ENCODE measurements at places on chromosomes 7 and 10.

DNA sequence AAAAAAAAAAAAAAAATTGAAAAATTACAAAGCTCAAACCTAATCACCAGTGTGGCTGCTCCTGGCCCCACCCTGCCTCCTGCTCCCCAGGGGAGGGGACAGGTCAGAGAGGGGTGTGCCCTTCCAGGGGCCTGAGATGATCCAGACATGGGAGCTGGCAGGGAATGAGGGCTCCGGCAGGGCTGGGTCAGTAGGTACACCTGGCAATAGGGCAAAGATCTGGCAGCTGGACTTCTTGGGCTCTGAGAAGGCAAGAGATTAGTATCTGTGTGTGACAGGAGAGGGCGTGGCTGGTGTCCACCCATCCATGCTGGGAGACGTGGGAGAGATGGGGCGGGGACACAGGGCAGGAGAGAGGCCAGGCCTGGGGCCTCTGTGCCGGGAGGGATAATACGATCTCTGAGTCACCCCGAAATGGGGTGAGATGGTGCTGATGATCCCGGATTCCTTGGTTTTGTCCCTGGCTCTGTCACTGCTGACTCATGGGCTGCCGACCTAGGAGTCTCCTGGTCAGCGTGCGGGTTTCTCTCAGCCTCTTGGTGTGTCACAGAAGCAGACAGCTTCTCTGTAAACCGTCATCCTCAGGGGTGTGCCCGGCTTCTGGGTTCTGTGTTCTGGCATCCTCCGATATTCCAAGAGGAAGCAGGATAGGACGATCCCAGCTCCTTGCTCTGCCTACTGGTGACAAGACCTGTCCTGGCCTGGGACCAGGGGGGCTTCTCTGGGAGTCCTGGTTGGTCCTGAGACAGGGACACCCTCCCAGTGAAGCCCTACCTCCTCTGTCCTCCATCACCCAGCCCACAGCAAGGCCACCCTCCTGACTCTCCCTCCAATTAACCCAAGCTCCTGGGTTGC is 8.2 kb upstream of the CLDN4 start:
- no peak for DNase-seq

DNA sequence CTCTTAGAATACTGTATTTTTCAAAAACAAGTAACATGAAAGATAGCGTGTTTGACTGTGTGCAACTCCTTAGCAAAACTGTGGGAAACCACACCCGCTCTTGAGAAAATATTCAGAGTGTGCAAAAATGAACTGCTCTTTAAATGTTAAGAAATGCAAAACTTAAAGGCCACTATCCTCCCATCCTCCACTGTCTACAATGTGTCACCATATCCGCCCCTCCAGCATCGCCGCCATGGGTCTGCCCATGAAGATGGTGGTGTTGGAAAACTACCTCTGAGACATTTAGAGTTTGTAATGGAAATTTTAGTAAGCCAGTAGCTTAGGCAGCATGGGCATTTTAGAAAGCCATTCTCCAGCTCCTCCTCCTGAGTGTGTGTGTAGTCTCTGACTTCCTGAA is 20.1 kb upstream of the NMT2 start:
- no peak for DNase-seq

GRCh38 chr7:50539725-50540124 is 25.5 kb downstream of the DDC start:
- DNase-seq = no peak

GRCh38 chr7:140229591-140230515 is 53.1 kb upstream of the KDM7A start:
- no peak for DNase-seq

- no peak for DNase-seq
Observed at GRCh38 chr7:108515013-108515412, 10.9 kb downstream of the PNPLA8 start.

DNA sequence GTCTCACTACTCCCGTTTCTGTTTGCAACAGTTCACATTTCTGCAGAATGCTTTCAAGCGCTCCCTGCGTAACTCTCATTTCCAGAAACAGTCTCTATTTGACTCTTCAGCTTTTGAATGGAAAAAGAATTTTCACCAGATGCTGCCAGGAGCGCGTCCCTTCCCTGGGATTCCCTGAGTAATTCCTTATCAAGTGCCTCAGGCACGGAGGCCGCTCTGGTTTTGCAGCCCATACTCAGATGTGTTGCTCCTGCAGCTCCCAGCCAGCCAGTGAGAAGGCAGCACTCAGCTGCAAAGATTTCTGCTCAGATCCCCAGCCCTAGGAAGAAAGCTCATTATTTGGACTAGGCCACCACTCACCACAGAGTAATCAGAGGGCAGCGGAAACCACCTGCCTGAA is 161.1 kb upstream of the CHST15 start:
- DNase-seq = no peak

DNA sequence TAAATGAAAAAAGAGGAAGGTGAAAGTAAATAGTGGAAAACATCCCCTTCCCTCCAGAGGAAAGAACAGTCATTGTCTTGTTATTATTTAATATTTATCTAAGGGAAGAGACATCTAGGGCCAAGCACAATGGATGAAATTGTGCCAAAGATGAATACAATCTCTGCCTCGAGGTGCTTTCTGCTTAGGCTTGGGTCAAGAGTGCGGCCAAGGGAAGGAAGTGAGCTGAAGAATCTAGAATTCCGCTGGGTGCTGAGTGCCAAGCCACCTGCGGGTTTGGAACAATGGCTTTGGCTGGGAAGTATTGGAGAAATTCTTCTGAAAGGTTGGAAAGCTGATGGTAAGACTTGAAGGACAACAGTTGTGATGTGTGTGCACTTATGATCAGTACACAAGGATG is 531.3 kb upstream of the FZD8 start:
- DNase-seq = no peak

- no peak for DNase-seq
Observed at GRCh38 chr7:155373359-155374273, 75.9 kb downstream of the INSIG1 start.

GRCh38 chr7:100687751-100688300 is 6.2 kb downstream of the GIGYF1 start:
- no peak for DNase-seq

GRCh38 chr10:89279421-89279869 is 22.4 kb upstream of the IFIT2 start:
- DNase-seq = no peak

DNA sequence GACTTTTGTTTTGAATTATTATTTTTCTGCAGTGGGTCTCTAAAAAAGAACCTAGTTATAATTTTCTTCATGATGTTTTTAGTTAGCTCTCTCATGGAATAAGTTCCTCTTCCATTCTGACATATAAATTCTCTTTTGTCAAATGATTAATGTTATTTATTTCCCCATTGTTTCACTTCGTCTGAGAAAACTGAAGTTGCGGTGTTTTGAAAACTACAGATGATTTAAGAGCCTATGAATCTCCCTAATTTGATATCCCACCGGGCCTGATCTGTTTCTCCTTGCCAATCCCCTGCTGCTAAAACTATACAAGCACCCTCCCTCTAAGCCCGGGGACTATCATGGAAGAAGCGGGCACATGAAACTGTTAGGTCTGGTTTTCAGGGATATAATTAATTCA is 41.4 kb downstream of the HTR7 start:
- no peak for DNase-seq

DNA sequence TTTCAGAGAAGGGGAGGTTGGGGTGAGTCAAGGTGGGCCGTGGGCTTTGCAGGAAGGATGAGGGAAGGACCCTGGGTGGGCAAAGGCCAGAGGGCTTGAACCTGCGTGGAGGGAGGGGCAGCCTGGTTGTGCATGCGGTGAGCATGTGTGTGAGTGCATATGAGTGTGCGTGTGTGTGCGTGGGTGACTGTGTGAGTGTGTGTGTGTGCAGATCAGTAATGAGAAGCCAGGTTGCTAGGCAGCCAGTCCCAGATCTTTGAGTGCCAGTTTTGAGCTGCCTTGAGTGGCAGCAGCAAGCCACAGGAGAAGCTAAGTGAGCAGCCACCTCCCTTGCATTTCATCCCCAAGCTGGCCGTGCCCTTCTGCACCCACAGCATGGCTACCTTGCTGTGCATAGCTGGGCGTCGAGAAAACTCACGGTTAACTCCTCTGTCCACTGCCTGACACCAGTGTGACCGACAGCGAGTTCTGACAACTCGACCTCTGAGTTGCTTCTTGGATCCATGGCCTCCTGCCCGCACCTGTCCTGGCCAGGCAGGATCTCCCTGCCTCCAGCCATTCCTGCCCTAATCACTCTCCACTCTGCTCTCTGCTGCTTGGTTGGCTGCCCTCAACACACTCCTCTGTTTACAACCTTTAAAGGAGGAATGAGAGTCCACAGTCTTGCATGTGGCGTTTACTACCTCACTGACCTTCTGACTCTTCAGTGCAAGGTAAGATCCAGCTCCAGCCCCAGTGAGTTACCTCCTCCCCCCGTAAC is 775.4 kb downstream of the TYW1 start:
- DNase-seq = no peak

GRCh38 chr10:47207894-47208469 is 92.0 kb upstream of the GDF10 start:
- no peak for DNase-seq

DNA sequence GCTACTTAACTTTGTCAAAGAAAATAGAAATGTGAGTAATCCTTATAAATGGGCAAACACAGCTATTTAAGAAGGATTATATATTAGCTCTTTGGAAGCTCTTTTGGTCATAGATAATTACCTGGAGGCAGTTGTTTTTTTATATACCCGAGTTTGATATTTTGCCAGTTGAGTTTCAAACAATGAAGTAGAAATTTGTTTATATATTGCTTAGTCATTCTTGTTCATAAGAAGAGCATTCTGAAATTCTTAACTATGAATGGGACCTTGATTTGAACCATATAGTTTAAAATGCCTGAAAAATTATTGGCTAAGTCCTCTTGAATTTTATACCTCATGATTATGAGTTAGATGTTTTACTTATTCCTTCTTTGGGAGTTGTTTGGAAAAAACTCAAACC is 36.4 kb downstream of the MINPP1 start:
- DNase-seq = no peak

DNA sequence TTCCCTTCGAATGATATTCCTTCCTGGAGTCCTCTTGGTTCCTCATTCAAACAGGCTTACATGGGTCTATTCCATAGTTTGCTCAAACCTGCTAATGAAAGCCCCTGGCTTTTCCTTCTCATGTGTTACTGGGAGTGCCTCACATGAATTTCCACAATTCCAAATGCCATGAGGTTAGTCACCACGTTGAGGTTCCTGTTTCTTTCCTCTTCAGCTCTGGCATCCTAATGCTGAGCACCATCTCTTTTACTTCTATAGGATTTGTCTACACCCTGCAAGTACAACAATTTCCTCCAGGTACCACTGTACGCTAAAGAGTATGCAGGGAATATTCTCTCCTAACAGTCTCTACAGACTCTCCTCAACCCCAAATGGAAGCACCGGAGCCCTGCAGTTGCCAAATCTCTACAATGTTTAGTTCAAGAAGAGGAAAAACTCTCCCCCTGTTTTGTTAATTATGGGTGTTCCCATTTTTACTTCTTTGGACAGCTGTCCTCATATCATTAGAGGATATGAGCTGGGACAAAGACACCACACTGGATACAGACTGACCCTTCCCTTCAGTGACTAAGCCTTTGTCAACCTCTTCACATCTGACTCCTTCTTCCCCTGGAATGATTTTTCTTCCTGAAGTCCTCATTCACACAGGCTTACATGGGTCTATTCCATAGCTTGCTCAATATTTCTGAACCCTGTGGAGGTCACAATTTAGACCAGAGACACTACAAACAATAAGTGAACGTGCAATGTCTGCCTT is 145.8 kb upstream of the BET1 start:
- no peak for DNase-seq

- no peak for DNase-seq
Observed at GRCh38 chr7:42461537-42461936, 224.5 kb upstream of the GLI3 start.

GRCh38 chr10:96665306-96665705 is 55.0 kb downstream of the PIK3AP1 start:
- DNase-seq = no peak

DNA sequence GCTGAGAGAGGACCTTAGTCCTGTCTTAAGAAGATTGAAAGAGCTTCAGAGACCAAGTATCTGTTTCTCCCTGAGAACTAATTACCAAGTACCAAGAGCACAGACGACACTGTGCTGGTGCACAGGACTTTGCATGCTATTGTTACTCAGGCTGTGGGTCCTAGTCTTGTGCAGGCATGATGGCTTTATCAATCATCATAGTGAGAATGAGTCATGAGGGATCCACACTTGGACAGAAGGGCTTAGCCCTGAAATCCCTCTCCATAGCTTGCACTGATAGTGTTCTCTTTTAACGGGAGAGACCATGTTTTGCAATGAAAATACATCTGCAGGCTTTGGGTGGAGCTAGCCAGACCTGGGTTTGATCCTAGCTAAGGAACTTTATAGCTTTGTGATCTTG is 93.3 kb downstream of the SORCS3 start:
- no peak for DNase-seq

GRCh38 chr10:24519950-24520349 is 203.7 kb downstream of the ARHGAP21 start:
- DNase-seq = no peak

DNA sequence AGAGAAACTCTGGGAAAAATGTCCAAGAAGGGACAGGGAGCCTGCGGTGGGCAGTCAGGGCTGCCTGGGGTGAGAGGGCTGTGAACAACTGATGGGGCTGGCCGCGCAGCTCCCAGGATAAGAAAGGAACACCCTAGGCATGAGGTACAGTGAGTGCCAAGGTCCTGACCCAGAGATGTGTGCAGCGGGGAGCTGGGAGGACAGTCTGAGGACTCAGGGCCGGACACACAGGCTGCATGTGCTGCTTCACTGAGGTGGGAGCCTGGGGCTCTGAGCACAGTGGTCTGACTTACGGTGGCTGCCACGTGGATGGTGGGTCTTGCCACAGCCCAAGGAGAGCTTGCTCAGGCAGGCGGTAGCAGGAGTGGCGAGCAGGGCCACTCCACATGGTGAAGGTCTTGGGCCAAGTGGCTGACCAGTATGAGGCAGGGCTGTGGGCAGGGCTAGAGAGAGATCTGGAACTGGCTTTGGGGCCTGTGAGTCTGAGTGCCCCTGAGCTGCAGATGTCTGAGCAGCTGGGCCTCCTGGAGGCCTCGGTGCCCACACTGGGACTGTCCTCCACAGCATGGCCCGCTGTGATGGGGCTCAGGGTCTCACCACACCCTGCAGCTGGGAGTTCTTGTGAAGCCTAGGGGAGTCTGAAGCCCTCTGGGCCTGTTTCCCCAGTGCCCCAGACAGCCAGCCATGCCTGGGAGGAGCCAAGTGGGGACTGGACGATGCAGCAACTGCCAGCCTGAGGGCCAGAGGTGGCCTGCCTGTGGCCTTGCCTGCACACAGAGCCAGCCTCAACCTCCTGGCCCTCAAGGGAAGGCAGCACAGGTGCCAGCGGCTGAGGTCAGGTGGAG is 60.3 kb downstream of the RASGEF1A start:
- no peak for DNase-seq

GRCh38 chr7:158849768-158850544 is 6.4 kb upstream of the DYNC2I1 start:
- no peak for DNase-seq

All from globus pallidus (tissue), 1 donor.